ENCODE measurements at places on chromosomes 7 and 10.

DNA sequence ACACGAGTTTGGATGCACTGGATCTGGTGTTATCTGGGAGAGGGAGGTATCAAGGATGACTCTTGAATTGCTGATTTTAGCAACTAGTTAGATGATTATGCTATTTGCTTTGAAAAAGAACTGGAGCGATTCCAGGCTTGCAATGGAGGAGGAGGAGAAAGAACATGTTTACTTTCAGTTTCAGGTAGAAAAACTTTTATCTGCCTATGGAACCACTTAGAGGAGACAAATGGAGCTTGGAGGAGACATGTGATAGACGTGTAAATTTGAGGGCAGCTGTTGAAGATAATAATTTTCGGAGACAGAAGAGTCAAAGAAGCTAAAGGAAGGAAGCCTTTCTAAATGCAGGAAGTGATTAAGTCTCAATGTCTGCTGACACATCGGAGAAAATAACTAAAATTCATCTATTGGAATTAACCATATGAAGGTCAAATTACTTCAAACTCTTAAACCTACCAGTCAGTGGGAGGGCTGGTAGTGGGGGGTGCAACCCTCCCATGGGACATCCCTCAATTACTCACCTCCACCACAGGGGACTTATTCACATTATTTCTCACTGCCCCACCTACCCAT lies 56.4 kb upstream of the GNAI1 start:
- no peak for DNase-seq

- peak; percentile 52 for DNase-seq
Measured at GRCh38 chr7:43303740-43304241, 191.3 kb downstream of the HECW1 start.

GRCh38 chr10:113739031-113739430 lies 12.5 kb upstream of the PLEKHS1 start:
- DNase-seq = no peak

DNA sequence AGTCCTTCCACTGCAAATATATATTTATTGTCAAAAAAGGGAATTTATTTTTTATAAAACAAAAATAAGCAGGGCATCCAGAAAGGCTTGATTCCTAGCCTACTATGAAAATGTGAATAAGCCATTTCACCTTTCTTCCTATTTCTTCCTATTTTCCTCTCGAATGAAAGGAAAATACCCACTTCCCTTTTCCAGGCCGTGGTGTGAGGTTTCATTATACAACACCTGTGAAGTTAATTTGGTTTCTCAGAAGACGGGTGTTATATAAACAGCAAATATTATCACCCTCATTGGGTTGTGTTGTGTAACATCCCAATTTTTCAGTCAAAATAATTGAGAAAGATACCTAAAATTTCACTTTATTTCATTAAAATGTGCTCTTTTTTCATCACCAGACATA lies 214.3 kb downstream of the DGKB start:
- no peak for DNase-seq

GRCh38 chr7:91929463-91929862 lies 11.2 kb upstream of the AKAP9 start:
- DNase-seq = no peak

- DNase-seq = no peak
Measured at GRCh38 chr10:103231047-103231551, 14.6 kb upstream of the RPEL1 start.

GRCh38 chr7:80940539-80941207 lies 21.8 kb upstream of the SEMA3C start:
- no peak for DNase-seq

DNA sequence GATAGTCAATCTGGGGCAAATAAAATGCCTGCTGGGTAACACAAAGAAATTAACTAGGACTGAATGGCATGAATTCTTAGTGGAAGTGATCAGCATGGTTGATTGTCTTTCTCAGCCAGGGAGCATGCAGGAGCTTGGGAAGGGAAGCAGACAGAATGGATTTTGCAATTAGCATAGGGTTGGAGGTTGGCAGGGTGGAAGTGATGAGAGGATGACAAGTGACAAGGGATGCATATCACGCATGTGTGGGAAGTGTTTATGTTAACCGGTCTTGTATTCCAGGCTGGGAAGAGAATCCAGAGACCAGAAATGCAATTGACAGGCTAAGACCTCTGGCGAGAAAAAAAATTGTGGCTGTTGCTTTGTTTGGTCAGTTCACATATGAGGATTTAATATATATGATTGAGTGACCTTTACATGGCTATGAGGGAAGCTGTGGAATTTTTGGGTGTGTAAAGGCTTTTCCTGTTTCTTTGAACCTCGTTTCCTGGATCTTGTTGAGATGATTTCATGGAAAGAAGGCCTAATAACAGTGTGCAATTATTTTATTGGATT lies 8.3 kb downstream of the MDFIC start:
- no peak for DNase-seq

- DNase-seq = no peak
Measured at GRCh38 chr10:23337616-23338015, 7.0 kb downstream of the C10orf67 start.

DNA sequence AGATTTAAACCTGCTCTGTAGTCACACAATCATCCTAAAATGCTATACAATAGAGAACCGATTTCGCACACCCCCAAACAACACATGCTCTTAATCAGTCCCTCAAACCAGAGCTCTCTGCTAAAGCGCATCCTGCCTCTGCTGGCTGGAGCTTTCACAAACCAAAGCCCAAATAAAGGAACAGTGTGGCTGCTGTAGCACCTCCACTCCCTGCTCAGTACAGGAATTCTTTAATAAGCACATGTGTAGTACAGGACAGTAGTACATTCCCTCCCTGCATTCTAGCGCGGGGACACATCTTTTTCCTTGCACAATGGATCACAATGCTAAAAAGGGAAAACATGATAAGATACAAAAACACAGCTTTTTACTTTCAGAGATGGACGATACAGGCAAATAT lies 684.6 kb downstream of the MAGI2 start:
- no peak for DNase-seq

DNA sequence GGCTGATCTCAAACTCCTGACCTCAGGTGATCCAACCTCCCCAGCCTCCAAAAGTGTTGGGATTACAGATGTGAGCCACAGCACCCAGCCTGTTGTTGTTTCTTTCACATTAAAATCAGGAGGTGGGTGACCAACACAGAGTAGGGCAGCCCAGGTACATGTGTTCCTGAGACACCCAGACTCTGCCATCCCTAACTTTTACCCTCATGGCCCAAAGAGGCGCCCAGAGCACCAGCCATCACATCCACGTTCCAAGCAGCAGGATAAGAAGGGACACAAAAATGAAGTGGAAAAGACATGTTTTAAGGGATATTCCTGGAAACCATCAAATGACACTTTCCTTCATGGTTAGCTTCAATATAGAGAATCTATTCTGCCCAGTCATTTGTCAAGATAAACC lies 159.6 kb upstream of the KLF6 start:
- DNase-seq = no peak

GRCh38 chr7:158277219-158278141 lies 310.1 kb downstream of the PTPRN2 start:
- no peak for DNase-seq

GRCh38 chr10:14036233-14036632 lies 294.5 kb downstream of the FRMD4A start:
- no peak for DNase-seq

DNA sequence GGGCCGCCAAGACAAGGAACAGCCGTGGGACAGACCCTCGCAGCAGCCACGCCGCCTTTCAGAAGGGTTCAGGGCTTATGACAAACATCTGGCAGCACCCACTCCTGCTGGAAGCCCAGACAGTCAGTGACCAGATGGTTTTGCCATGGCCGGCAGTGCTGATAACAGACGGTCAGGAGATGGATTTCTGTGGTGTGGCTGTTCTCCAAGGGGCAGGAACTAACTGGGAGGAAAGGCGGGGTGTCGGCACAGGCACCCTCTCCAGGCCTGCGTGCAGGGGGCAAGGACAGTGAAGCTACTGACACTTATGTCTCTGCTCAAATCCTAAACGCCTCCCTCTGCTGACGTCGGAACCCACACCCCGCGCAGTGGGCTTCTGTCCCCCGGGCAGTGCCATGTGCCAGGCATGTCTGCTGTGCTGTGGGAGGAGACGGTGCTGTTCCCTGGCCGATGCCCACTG lies 416.1 kb downstream of the DNAJB6 start:
- DNase-seq = no peak

DNA sequence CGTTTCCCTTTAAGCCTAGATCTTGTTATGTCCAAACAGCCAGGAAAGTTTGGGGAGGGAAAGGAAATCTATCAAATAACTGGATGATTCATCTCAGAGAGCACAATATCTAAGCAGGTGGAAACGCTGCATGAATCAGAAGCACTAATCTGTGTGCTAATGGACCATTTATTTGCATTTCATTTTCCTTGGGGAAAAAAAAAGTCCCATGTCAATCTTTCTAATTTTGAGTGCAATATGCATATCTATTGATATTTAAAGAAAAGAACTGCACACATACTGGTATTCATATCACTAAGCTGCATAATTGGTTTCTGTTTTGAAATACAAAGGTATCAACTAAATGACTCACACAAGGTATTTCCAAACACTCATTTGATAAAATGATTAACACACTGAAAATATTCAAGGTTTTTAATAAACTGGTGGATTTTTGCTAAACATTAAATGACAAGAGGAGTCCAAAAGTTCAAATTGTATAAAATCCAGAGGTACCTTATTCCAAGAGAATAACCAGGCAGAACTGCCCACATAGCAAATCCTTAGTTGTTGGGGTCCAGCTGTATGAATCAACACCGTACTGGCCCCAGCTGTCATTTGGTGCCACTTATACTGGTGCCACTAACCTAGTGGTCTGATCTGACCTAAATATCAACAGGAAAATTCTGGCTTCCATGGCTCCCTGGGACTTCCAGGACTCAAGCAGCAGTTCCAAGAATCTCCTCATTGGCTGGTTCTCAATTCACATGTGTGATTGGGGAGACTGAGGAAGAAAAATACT lies 122.2 kb upstream of the SP4 start:
- DNase-seq = no peak

DNA sequence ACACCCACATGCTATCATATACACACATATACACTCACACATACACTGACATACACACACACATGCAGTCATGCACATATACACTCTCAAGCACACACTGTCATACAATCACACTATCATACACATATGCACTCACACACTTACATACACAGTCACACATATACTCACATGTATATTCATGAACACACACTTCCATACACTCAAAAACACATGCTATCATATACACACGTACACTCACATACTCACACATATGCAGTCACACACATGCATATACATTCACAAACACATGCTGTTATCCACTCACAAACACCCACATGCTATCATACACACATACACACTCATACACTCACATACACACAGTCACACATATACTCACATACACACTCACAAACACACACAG lies 71.0 kb upstream of the PLXNA4 start:
- DNase-seq = no peak

GRCh38 chr7:80601999-80602398 lies 36.4 kb upstream of the CD36 start:
- DNase-seq = no peak

- peak; percentile 53 for DNase-seq
Measured at GRCh38 chr7:44145479-44145968, 4.4 kb upstream of the MYL7 start.

GRCh38 chr10:78300526-78300925 lies 266.9 kb downstream of the RPS24 start:
- no peak for DNase-seq

DNA sequence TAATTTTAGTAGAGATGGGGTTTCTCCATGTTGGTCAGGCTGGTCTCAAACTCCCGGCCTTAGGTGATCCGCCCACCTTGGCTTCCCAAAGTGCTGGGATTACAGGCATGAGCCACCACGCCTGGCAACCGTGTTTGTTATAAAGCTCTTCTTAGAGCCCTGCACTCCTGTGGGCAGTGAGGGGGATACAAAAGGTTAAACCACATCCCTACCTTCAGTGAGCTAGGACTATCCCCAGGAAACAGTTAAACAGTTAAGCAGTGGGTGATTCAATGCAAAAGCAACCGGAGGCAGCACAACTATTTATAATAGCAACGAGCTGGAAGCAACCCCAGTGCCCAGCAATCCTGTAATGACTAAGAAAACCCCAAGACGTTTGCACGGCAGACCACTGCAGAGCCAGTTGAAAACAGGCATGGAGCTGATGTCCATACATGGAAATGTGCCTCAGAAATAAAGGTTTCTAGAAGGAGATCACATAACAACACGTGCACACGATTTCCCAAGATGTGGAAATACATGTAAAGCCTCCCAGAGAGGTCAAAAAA lies 107.2 kb upstream of the LYZL2 start:
- DNase-seq = no peak

DNA sequence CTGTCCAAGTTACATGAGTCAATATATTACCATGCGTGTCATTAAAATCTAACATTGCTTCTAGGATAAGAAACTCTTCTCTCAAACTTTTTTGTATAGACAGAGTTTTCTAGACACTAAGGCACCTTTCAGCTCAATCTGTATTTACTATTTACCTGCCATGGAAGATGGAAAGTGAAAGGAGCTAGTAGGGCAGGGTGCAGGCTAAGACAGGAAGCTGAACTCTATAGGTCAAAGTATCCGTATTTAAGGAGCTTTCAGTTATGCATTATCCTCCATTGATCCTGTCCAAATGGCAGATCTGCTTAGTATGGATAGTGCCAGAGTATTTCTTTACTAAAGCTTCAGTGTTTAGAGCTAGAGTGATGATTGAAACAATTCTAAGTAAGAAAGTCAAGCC lies 612.8 kb downstream of the IPMK start:
- no peak for DNase-seq

- DNase-seq = no peak
Measured at GRCh38 chr10:22791665-22792064, 77.3 kb upstream of the PIP4K2A start.

DNA sequence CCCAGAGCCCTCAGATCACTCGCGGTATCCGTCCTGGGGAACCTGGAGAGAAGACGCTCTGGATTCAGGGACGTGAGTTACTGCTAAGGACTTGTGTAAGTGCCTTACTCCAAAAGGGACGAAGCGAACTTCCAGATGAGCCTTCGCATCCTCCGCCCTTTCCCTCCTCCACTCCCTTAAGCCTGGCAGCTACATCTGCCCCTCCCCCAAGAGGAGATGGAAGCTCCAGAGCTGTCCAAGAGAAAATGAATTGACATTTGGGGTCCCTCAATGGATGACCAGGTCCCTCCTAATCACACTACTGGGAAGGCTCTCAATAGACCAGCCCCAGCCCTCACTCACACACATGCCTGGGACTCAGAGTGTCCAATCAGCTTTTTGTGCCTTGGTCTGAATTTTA lies 31.3 kb upstream of the GDF10 start:
- no peak for DNase-seq

Data from stimulated activated CD4-positive, alpha-beta T cell treated with anti-CD3 and anti-CD28 coated beads, Interleukin-12 subunit alpha, Interleukin-12 subunit beta, amount 100 ng/mL, for 4 hours (primary cell).